ENCODE measurements at places on chromosomes 11 and 22. TPM values are rescaled to one million over a fixed set of nuclear protein-coding genes. Genes with fewer than 3 reads are reported as not detected.

Gene ANO5
- 0.48 TPM for polyA plus RNA-seq

Gene TRIM6
- 0.14 TPM for polyA plus RNA-seq

Gene HOATZ
- not detected for polyA plus RNA-seq

Gene GGTLC3
- not detected for polyA plus RNA-seq

Gene GLYAT
- polyA plus RNA-seq, result not detected

Gene DDX10
- polyA plus RNA-seq, result 15.3 TPM

Gene MTMR3
- 22.8 TPM for polyA plus RNA-seq

Gene RASD2
- 27.4 TPM for polyA plus RNA-seq

Gene OR52I1
- polyA plus RNA-seq, result not detected

Gene LARGE2
- polyA plus RNA-seq, result 1.2 TPM

Gene PTPRJ
- polyA plus RNA-seq, result 8.5 TPM

Gene BANF1
- polyA plus RNA-seq, result 404 TPM

Gene MTMR2
- polyA plus RNA-seq, result 21.7 TPM

Gene NUP50
- polyA plus RNA-seq, result 20.4 TPM

Gene KRTAP5-9
- polyA plus RNA-seq, result not detected

Gene KCNK4
- 3.4 TPM for polyA plus RNA-seq

Gene CCDC89
- 2.3 TPM for polyA plus RNA-seq

Gene SLC36A4
- polyA plus RNA-seq, result 16.0 TPM

Gene SLC22A9
- 0.14 TPM for polyA plus RNA-seq

Gene NAV2
- polyA plus RNA-seq, result 5.8 TPM

Gene OR52K2
- not detected for polyA plus RNA-seq

Gene MMP12
- not detected for polyA plus RNA-seq

Gene PLET1
- not detected for polyA plus RNA-seq

Gene KCNQ1
- polyA plus RNA-seq, result 13.4 TPM

Gene MUC5AC
- not detected for polyA plus RNA-seq

Gene NXPE1
- polyA plus RNA-seq, result not detected

Gene RAG2
- not detected for polyA plus RNA-seq
